ENCODE measurements at places on chromosomes 3 and 15.

DNA sequence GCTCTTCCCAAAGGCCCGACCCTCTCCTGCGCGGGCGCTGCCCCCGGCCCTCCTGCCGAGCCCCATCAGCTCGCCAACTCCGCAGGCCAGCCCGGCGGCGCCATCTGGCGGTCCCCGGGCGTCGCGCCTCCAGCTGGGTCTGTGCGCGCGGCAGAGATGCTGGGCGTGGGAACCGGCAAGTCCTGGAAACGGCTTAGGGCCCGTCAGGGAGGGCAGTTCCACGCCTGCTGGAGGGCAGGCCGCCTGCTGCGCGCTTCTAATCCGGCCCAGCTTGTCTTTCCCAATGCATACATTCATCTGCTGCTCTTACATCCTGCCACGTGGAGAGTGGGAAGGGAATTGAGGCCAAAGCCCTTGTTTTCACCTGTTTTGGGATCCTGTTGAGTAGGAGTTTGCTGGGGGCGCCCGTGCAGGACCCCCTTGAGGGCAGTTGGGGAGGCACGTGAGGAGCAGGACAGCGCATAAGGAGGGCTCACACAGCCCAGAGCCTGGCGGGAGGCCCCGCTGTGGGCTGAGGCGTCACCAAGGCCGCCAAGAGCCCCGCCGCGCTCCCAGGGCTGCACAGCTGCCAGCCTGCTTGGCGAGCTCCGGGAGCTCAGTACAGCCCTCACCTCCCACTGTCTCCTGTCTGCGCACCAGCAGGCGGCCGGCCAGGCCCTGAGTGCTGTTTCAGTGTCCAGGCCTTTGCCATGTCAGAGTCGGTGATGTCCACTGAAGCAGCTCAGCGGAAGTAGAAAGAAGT lies 165.6 kb downstream of the NSMCE3 start:
- no peak for DNase-seq

GRCh38 chr3:141386126-141386488 lies 17.8 kb downstream of the ZBTB38 start:
- DNase-seq = no peak

DNA sequence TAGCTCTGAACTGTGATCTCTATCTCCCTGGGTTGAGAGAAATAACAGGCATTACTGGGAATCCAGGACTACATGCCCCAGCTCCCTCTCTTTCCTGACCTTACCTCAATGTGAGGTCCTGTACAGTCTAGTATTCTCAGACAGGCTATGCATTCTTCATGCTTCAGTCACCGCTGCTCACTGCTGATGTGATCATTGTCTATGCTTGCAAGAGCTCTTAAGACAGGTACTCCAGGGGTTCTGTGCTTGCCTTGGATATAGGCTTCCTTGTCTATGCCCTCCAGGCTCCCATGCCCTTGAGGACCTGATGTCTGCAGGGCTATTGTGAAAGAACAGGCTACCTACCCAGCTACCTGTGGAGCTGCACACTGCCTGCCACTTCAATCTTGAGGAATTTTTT lies 183.6 kb downstream of the MBNL1 start:
- no peak for DNase-seq

- no peak for DNase-seq
These were observed 59.3 kb upstream of the LMOD3 start for GRCh38 chr3:69181592-69182211.

DNA sequence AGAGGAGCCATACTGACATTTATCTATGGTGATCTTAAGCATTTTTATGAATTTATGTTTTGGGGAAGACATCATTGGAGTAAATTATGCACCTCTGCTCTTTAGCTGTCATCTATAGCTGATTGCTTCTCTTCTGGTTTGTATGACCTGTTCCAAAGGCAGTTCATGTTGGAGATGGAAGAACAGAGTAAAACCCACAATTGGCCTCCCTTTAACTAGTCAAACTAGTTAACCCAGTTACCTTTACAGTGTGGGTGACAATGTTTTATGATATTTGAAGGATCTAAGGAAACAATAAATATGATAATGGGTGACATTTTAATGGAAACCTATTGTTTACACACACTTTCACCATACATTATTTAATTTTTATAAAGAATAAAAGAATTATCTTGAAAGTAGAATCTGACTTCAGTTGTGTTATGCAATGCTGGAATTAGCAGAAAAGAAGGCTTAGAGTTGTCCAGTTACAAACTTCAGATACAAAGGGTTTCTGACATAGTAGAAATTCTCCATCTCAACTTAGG lies 263.5 kb downstream of the NFKBIZ start:
- DNase-seq = no peak

GRCh38 chr15:90872486-90873184 lies 4.2 kb downstream of the FURIN start:
- no peak for DNase-seq

DNA sequence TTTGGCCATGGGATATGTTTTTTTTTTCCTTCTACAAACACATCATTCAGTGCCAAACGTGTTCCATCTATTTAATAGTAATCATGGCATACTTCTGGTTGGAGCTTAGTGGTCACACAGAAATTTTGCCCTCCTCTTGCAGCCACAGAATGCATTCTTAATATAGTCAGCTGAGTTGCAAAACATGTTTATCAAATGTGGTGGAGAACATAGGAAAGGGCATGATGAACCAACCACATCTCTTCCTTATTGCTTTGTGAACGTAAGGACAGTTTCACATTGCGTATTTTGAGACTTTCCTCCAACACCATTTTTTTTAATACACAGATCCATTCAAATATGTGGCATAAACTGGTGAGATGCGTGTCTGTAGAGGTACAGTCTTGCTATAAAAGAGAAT lies 106.8 kb downstream of the BBX start:
- DNase-seq = no peak

GRCh38 chr3:141082064-141082463 lies 30.9 kb downstream of the SPSB4 start:
- no peak for DNase-seq

DNA sequence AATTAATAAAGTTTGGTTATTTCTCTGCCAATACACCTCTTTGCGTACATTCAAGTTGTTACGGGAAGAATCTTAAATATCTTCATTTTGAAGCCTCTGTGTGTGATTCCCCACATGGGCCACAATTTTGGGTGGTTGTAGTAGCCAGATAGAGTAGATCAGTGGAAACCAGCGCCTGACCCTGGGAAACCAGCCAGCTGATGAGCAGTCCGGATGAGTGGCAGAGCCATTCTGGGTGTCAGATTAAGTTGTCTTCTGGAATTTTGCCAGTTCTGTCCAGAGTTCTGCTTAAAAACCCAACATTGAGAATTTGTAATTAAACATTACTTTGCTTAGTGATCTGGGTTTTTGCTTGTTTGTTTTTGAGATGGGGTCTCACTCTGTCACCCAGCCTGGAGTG lies 49.7 kb downstream of the MRPS25 start:
- DNase-seq = no peak

GRCh38 chr3:57152151-57153143 lies 12.7 kb downstream of the IL17RD start:
- DNase-seq = no peak

DNA sequence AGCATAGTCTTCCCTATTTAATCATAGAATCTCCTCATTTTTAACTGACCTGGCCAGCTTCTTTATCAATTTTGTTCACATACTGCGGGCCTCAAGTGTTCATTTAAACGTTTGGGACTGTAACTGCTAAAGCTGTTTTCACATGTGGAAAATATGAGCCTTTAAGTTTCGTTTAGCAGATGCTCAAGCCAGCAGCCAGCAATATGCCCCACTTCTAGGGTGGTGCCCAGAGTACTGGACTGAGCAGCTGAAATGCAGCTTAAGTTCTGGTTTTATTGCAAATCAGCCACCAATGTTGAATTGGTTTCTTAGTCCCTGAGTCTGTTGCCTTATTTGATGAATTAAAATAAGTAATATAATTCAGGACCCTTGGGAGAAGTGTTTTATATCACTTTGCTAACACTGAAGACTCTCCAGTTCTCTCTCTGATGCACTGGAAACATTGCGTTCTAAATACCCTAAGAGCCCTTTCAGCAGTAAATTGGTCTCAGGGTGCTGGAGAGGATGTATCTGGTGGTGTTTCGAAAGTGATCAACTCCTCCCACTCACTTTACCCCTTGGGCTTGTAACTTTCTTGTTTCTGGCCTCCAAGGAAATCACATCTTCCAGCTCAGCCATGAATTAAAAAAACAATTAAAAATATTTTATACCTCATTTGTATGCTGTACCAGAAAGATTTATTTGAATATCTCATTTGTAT lies 61.7 kb downstream of the B3GALNT1 start:
- DNase-seq = no peak

DNA sequence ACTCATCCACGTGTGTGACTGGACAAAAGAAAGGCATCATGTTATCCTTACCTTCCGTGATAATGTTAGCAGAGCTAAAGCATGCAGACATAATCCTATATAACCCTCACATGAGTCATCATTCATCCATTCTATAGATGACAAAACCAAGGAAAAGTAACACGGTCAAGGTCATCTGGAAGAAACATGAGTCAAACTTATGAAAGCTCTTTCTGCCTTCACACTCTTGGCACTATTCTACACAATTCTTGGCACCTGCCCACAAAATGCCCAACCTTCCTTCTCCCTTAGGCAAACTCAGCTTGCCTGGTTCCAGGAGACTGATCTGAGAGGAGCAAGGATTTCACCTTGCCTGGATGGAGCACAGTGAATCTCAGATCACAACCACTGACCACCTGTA lies 66.9 kb downstream of the PRICKLE2 start:
- DNase-seq = no peak

GRCh38 chr3:197487911-197488391 lies 67.8 kb downstream of the BDH1 start:
- no peak for DNase-seq

- no peak for DNase-seq
These were observed 50.5 kb downstream of the SUCNR1 start for GRCh38 chr3:151923901-151924300.

- no peak for DNase-seq
These were observed 550 bp upstream of the CHD2 start for GRCh38 chr15:92899601-92899947.

GRCh38 chr15:57696146-57696545 lies 10.4 kb upstream of the POLR2M start:
- DNase-seq = no peak

DNA sequence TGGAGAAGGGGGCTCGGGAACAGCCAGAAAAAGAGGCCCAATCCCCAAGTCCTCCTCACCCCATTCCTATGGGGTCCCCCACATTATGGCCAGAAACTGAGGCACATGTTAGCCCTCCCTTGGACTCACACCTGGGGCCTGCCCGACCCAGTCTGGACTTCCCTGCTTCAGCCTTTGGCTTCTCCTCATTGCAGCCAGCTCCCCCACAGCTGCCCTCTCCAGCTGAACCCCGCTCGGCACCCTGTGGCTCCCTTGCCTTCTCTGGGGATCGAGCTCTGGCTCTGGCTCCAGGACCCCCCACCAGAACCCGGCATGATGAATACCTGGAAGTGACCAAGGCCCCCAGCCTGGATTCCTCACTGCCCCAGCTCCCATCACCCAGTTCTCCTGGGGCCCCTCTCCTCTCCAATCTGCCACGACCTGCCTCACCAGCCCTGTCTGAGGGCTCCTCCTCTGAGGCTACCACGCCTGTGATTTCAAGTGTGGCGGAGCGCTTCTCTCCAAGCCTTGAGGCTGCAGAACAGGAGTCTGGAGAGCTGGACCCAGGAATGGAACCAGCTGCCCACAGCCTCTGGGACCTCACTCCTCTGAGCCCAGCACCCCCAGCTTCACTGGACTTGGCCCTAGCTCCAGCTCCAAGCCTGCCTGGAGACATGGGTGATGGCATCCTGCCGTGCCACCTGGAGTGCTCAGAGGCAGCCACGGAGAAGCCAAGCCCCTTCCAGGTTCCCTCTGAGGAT lies 10.6 kb downstream of the MAP1A start:
- no peak for DNase-seq

DNA sequence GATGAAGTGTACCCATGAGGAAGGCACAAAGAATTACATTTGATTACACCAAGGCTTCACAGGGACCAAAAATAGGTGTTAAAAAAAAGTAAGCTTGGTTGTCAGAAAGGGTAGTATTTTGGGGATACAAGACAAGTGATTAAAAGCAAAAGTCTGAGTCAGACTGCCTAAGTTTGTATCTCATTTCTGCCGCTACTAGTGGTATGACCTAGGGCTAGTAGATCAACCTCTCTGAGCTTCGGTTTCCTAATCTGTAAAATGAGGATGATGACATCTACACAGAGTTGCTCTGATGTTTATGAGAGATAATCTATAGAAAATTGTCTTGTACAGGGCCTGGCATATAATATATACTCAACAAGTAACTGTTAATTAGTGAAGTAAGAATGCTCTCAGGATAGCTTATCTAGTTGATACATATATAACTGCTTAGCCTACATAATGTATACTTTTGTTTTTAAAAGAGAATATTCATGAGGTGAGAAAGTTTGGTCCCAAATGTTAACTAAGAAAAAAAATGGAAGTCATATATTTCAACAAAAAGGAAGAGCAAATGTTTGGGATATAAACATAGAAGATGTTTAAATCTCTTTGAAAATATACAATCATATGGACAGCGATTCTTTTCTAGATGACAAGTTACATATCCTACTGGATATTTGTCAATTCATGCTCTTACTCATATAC lies 163.0 kb upstream of the SLC2A2 start:
- DNase-seq = no peak

DNA sequence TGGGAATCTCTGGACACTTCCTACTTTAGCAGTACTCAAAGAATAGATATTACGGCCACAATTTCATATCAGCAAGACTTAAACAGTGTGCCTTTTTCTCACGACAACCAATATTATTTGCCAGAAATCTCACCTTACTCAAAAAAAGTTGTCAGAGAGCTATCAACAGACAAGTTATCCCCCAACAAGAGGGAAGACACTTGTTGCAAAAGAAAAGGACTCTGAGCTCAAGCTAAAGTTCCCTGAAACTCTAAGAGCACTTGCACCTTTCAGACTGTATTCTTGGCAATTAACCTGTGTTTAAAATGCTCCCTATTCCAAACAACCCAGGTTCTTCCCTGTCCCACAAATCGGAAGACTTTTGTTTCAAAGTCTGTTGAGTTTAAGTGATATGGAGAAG lies 4.5 kb downstream of the LRIG1 start:
- no peak for DNase-seq

- no peak for DNase-seq
These were observed 55.9 kb upstream of the PLCL2 start for GRCh38 chr3:16828815-16829214.

DNA sequence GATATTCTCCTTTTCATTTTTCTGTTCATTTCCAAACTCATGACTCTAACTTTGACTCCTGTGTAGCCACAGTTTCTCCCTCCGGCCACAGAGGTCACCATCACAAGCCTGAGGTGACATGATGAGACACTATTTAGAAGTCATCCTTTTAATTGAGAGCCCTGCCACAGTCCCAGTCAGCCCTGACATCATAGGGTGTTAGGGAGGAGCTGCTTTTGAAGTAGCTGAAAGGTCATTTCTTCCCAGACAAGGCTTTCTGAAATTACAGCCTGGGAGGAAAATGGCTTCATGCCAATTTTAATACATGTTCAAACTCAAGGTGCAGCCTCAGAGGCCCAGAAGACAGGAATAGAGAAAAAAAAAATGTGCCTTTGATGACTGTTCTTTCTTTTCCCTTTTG lies 532.8 kb upstream of the TGFBR2 start:
- no peak for DNase-seq

- DNase-seq = no peak
These were observed 577.7 kb downstream of the FOXP1 start for GRCh38 chr3:71005702-71006321.

GRCh38 chr3:181619897-181620296 lies 91.8 kb upstream of the SOX2 start:
- no peak for DNase-seq

All from NCI-H2171 (cell line).